ENCODE measurements at places on chromosomes 7 and 10. TPM values are rescaled to one million over a fixed set of nuclear protein-coding genes. Genes with fewer than 3 reads are reported as not detected.

DNA sequence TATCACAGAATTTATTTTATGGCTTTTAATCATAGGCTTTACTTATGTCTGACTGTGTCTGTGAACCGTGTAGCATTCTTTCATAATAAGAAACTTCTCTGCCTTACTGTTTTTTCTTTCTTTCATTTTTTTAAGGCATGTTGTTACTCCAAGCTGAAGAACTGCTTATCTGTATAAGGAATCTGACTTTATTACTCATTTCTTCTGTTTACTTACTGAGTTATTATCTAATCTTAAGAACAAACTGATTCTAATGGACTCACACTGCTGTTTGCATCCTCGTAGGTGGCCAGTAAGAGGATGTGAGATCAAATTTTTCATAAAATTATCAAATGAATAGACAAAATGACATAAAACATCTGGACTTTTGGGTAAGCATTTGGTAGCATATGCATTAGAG is 54.7 kb upstream of the DNAJC1 start:
- no peak for DNase-seq

Gene STX1A
- total RNA-seq, result 5.1 TPM

Gene C7orf33
- total RNA-seq, result not detected

DNA sequence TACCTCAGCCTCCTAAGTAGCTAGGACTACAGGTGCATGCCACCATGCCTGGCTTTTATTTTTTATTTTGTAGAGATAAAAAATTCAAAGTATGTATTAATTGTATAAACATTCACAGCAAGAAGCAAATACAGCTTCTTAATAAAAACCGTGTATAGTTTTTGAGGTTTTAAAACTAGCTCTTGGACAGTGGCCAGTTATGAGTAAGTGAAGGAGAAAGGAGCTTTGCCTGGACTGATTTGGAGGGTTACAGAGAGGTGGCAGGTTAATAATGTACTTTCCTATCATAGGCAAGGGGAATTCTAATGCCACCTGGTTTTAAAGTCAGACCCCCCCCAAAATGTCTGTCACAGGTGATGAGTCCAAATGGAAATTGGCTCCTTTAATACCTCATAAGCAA is 43.4 kb downstream of the ZNRF2 start:
- no peak for DNase-seq

Gene USP54
- 83.5 TPM for total RNA-seq

DNA sequence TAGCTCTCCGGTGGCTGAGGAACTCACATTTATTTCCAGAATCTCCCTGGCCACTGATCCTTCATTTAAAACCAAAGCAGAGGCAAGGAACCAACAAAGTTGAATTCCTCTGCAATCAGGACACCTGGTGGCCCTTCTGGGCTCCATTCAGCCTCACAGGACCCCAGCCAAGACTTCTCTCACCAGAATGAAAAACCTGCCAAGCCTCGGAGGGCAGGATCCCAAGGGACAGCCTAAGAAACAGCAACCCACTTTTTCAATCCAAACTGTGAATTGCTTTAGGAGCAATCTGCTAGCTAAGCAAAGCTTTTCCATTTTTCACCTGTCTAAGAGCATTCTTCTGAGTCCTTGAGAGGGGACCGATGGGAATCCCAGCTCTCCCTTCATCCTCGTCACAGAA is 34.6 kb downstream of the OAT start:
- DNase-seq, result no peak
